Caki2 (cell line): ENCODE measurements at places on chromosomes 5 and 9. TPM values are rescaled to one million over a fixed set of nuclear protein-coding genes. Genes with fewer than 3 reads are reported as not detected.

Gene MEIKIN
- not detected in 2 replicates for total RNA-seq

Gene TAF11L10
- not detected in 2 replicates for total RNA-seq

Gene TNFSF15
- total RNA-seq = 0.07 and 0.98 TPM in 2 replicates

Gene SET
- total RNA-seq = 476 and 595 TPM in 2 replicates

Gene CEL
- total RNA-seq = 0.10 and 0.61 TPM in 2 replicates

Gene SPEF2
- total RNA-seq = 2.3 and 10.9 TPM in 2 replicates

Gene ZDHHC11B
- total RNA-seq = not detected in 2 replicates

Gene SLIT3
- total RNA-seq = 12.5 and 21.9 TPM in 2 replicates

Gene SPATA31D4
- total RNA-seq = not detected in 2 replicates

Gene SPINK4
- total RNA-seq = not detected in 2 replicates

Gene SH2D3C
- total RNA-seq = not detected in 2 replicates

Gene RHOBTB3
- total RNA-seq = 22.0 and 24.7 TPM in 2 replicates

Gene CCL28
- total RNA-seq = 4.8 and 8.2 TPM in 2 replicates

Gene PAEP
- total RNA-seq = not detected in 2 replicates

Gene LURAP1L
- 28.4 TPM in 2 replicates for total RNA-seq

Gene GABRA1
- not detected in 2 replicates for total RNA-seq

DNA sequence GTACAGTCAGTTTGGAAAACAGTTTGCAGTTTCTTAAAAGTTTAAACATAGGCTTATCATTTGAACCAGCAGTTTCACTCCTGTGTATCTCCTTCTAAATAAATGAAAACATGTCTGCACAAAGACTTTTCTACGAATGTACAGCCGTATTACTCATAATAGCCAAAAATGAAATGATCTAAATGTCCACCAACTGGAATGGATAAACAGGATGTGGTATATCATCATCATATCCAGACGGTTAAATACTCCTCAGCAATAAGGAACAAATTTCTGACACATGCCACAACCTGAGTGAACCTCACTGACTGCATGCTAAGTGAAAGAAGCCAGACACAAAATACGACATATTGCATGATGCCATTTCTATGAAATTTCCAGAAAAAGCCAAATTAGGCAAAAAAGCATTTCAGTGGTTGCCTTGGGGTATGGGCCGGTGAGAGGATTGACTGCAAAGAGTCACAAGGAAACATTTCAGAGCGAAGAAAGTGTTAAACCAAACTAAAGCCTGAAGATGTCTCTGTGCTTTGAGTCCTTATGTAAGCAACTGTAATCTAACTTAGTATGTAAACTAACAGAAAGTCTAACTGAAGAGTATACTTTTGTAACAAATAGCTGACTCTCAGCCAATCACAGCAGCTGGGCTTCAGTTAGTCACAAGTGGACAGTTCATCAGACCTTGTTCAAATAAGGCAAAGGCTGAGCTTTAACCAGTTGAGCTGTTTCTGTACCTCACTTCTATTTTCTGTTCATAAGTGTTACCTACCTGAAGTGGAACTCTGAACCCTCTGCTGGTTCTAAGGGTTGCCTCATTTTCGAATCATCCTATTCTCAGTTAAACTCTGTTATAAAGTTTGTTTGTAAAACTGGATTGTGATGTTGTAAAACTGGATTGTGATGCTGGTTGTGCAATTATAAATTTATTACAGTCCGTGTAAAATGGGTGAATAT is 65.2 kb downstream of the TRIO start:
- DNase-seq = peak; percentile 44

DNA sequence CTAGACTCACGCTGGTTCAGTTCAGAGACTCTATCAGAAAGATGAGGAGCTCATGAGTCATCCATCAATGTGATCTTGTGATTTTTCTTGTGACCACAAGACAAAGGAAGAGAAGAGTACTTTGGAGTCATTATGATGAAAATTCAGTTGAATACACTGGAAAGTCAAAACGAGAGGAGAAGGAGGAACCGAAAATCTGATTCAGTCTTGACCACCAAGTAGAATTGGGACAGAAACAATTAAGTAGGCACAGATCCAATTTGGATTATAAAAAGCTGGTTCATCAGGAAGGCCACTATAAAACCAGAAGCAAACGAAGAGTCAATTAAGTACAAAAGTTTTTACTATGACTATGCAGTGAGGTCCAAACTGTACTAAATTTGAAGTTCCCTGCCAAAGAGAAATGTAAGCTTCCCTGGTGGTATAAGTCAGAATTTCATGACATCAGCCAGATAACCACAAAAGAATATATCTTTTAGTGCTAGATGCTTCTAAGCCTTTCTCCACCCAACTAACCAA is 90.9 kb downstream of the THBS4 start:
- DNase-seq = peak; percentile 68

GRCh38 chr9:116939614-116940013 is 252.5 kb downstream of the TRIM32 start:
- DNase-seq = peak; percentile 57

GRCh38 chr9:128702949-128703615 is 779 bp downstream of the PKN3 start:
- DNase-seq = no peak

DNA sequence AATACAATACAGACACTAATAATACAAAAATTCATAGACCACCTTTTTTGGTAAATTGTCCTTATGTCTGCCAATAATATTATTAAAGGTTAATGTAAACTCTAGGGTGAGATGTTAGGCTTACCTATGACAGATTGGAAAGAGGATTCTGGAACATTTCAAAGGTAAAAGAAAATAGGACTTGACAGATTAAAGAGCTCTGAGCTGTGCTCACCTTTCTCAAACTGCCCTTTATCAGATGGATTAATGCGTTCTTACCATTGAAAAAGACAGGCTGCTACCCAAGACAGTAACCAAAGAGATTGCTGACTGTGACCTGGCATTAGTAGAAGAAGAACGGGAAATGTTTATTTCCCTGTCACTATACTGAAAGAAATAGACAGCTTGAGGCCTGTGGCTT is 156.1 kb upstream of the MRPS30 start:
- DNase-seq = no peak

- DNase-seq = no peak
Measured at GRCh38 chr5:93305984-93306383, 275.0 kb downstream of the NR2F1-AS1 start.

GRCh38 chr5:43514471-43514815 is 505 bp downstream of the C5orf34 start:
- no peak for DNase-seq

DNA sequence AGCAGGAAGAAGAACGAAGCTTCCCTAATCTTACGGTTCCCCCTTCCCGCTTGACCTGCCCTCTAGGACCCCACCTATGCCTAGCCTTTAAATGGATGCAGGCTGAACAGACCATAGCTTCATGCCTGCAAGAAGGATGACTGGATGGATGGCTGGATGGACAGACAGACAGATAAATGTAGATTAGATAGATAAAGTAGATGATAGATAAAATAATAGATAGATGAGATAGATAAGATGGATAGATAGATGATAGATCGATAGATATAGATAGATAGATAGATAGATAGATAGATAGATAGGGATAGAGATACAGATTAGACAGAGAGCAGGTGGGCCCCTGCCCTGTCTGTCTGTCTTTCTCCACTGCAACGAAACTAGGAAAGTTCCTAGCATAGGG is 72.0 kb downstream of the GPR21 start:
- no peak for DNase-seq

GRCh38 chr9:119304555-119304954 is 64.7 kb downstream of the BRINP1 start:
- no peak for DNase-seq

DNA sequence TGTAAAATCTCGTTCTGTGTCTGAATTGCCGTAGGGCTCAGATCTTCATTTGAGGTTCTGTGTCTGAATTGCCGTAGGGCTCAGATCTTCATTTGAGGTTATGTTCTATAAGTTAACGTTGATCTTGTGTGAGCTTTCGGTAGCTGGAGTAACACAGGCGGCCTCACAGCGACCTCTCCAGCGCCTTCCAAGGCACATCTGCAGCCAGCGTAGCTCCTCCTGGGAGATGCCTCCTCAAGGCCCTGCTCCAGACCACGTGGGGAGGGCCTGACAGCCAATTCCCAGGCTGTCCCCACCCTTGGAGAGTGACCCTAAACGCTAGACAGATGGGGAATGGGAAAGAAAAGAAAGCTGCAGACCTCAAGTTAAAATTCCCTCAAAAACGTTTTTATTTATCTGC is 8.7 kb upstream of the AHRR start:
- no peak for DNase-seq

DNA sequence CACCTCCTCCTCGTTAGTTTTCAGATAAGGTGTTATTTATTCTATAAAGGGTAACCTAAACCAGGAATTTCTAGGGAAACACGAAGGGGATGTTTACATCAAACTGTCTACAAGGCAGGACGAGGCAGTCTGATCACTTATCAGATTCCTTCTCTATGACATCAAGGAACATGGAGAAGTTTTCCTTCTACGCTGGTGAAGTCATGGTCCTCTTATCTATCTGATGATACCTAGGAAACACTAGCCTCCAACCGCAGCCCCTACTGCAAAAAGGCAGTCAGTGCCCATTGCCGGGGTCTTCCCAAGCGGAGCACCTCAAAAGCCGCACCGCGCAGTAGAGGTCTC is 1.5 kb downstream of the MPDZ start:
- DNase-seq = no peak

- DNase-seq = no peak
Measured at GRCh38 chr9:98530806-98531386, 177.8 kb downstream of the GABBR2 start.

GRCh38 chr5:158769696-158770095 is 330.0 kb downstream of the EBF1 start:
- no peak for DNase-seq

DNA sequence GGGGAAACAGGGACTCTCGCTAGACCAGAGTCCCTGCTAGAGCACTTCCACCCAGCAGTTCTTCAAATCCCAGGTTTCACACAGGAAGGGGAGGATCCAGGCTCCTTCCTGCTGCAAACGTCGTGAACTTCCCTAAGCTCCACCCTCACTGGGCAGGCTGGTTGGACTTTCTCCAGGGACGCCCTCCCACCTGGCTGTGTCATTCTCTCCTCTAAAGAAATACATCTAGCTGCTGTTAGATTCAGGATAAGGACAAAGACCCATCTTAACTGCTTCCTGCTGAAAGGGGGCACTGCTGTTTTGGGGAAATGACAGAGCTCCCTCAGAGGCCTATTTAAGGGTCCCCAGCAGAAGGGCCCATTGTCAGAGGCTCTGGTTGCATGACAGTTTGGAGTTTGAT is 230.7 kb downstream of the SEMA6A start:
- no peak for DNase-seq

DNA sequence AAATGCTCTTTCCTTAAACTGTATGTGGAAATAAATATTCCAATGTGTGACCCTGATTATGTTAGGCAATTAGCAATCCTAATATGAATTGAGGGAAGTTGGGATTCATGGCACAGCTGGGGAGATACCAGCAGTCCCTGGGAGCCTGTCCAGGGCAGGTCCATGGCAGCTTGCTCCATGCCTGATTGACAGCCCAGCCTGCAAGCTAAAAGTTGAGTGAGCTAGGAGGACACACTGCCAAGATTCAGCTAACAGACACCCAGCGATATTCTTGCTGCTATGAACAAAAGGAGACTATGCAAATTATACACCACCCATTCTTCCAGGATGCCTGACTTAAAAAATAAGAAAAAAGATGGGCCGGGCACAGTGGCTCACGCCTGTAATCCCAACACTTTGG is 6.2 kb downstream of the TGFBI start:
- DNase-seq = no peak

- DNase-seq = peak; percentile 82
Measured at GRCh38 chr9:137435980-137436760, 5.0 kb downstream of the ENTPD8 start.

DNA sequence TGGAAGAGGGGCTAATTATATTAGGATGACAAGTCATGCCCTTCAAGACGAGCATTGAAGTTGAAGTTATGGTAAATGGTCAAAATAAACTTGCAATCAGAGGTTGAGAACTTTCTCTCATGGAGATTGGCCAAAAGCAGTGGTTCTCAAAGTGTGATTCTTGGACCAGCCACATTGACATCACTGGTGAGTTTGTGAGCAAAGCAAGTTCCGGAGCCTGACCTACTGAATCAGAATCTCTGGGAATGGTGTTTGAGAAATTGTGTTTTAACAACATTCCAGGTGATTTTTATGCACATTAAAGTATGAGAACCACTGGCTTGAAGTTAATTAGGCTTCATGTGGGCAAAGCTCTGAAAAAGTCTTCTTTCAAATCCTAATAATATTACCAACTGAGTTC is 403.5 kb downstream of the ZSWIM6 start:
- DNase-seq = no peak

GRCh38 chr5:54845567-54845941 is 139.8 kb downstream of the ESM1 start:
- no peak for DNase-seq

- DNase-seq = peak; percentile 12
Measured at GRCh38 chr5:180135128-180135955, 63.8 kb upstream of the RNF130 start.

GRCh38 chr5:53963958-53964357 is 346.4 kb downstream of the ARL15 start:
- DNase-seq = no peak

- peak; percentile 43 for DNase-seq
Measured at GRCh38 chr5:134053840-134054338, 49.1 kb upstream of the VDAC1 start.

DNA sequence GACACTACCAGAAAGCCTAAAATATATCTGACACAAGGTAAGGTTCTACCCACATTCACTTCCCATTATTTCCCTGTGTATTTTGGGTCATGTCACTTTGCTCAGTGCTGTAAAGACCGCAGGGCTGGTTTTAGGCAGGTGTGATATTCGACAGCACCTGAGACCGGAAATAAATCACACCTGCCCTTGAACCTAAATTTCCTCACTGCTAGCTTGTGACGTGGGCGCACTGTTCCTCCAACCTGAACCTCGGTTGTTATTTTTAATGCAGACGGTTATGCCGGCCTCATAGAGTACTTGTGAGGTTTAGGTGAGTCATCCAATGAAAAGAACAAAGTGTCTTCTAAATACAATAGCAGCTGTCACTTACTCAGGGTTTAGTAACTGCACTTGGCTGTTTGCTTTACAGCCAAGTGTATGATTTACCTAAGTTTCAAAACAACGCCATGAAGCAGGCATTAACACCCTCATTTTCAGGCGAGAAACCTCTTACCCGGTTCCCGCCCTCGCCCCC is 20.7 kb upstream of the ZNF782 start:
- peak; percentile 82 for DNase-seq

DNA sequence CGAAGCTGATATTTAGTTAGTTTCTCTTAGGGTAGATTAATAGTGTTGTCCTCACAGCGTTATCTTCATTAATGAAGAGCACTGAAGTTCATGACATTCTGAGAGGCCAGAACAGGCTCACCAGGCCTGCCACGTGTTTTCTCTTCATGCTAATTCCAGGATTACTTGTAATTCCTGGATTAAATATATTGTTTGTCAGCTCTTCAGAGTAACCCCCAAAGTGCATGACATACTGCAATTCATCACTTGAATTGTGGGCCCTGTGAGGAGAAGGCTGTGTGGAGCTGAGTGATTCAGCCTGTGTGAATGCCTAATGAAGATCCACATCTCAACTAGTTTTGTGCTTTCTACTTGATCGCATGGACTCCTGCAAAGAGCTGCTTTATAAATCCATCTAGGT is 401.0 kb upstream of the ADAMTSL1 start:
- DNase-seq = no peak

GRCh38 chr9:124771867-124772679 is 962 bp upstream of the NR6A1 start:
- peak; percentile 80 for DNase-seq
